ENCODE measurements at places on chromosomes 1 and 21.
A peak's percentile ranks its signal among the peaks of the same experiment; 100 is the strongest.

GRCh38 chr1:154768456-154769125 lies 101.5 kb downstream of the KCNN3 start:
- DNase-seq, result no peak

DNA sequence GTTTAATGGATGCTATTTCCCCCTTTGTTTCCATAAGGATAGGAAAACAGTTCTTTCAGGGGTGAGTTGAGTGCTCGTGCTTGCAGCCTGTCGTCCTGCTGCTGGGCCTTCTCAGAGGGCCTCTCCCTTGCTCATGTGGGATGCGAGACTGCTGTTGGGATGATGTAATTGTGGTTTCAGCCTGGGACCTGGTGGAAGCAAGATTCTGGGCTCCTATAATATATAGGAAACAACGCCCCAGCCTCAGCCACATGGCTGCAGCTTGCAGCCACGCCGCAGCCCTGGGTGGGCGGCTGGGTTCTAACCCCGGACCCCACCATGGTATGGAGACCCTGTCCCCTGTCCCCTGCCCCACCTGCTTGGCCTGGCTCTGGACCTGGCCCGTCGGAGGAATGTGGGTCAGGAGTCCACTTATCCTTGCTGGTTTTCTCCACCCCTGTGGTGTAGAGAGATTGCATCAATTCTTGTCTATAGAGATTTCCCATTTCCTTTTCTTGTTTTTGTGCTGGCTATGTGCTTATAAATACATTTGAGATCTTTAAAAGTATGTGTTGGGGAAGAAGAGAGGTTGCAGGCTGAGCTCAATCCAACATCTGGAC lies 357.8 kb downstream of the SIPA1L2 start:
- no peak for DNase-seq

- no peak for DNase-seq
Observed at GRCh38 chr1:154448331-154448811, 43.2 kb downstream of the IL6R start.

DNA sequence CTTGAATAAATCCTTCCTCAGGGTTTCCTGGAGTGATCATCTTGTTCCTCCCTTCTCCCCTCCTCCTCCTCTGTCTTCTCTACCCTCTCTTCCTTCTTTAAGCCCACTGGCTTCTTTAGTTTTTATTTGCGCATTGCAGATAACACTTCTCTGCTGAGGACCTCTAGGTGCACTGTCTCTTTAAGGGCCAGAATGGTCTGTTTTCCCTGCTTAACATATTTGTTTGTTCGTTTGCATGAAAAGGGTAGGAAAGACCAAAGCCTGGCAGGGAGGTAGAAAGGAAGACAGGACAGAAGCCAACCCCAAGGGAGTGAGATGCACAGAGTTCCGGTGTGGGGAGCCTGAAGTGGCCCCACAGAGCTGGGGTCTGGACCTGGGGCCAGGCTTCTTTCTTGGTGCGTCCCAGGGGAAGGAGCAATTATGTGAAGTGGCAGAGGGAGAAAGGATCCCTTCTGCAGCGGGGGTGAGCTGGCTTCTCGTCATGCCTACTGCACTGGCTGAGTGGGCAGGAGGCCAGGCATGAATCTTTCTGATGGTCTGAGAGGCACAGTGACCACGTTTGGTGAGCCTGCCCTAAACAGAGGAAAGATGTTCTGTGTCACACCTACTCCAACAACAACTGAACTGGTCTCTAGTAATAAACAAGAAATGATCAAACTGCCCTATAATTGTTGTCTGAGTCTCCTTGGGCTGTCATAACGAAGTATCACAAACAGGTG lies 232.7 kb downstream of the KCNJ6 start:
- no peak for DNase-seq

GRCh38 chr1:223312705-223313414 lies 51.1 kb downstream of the SUSD4 start:
- DNase-seq, result no peak

GRCh38 chr1:222290866-222291265 lies 257.0 kb downstream of the HHIPL2 start:
- DNase-seq, result no peak

DNA sequence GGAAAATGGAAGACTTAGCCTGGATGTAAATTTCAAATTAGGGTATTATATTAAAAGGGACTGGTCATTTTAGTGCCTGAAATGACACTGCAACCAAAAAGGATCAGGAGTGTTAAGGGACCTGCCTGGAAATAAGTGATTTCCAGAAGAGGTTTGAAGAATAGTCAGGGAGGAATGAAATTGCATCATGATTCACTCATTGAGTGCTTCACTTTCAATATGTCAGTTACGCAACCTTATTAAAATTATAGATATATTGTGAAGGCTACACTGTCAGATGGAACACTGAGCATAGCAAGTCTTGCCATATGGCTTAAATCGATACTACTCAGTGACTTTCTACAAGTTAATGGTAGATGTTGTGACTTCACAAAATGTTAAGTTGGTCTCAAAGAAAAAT lies 275.2 kb upstream of the DPYD start:
- no peak for DNase-seq

- DNase-seq, result peak; percentile 58
Observed at GRCh38 chr1:212608959-212609700, 569 bp downstream of the ATF3 start.

All from naive thymus-derived CD4-positive, alpha-beta T cell (primary cell).